Gastrocnemius medialis (tissue), 4 donors: ENCODE measurements at places on chromosomes 5 and 9.

- H3K36me3 ChIP-seq: no peaks in the 10 kb centered on the region
- DNase-seq: no peak
- peaks cover 22% of the 10 kb centered on the region for H3K4me1 ChIP-seq
- no peak overlapping the region for H3K4me3 ChIP-seq
- no peak overlapping the region for H3K27ac ChIP-seq
These were observed 48.5 kb downstream of the SIL1 start for GRCh38 chr5:139149477-139150199.

GRCh38 chr5:10355071-10355889, 1.8 kb downstream of the MARCHF6 start:
- peak overlapping the region; percentile 99 for H3K4me3 ChIP-seq
- peaks cover 50% of the 10 kb centered on the region for H3K4me1 ChIP-seq
- peak overlapping the region; percentile 100 for H3K27ac ChIP-seq

DNA sequence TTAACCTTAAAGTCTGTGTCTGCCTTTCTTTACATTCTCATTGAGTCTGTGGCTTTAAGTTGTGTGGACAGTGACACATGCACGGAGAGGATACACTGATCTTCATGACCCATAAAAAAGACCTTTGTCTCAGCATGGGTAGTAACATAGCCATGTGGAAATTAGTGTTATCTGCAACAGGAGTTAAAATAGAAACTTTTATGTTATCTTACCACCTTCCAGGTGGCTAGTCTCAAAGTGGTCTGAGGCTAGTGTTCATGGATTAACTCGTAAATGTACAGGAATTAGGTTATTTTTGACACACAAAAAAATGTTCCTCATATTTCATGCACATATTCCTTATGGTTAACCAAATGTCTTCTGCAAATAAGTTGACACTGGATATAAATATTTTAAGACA, 607.0 kb downstream of the ISL1 start:
- no peak overlapping the region for H3K27ac ChIP-seq
- no peak overlapping the region for H3K4me3 ChIP-seq
- DNase-seq: no peak
- H3K36me3 ChIP-seq: no peaks in the 10 kb centered on the region

- H3K36me3 ChIP-seq: no peaks in the 10 kb centered on the region
- no peak for DNase-seq
- H3K4me1 ChIP-seq: no peaks in the 10 kb centered on the region
- H3K27ac ChIP-seq: no peak overlapping the region
- H3K27me3 ChIP-seq: no peaks in the 10 kb centered on the region
- H3K4me3 ChIP-seq: no peak overlapping the region
These were observed 60.7 kb downstream of the NSD1 start for GRCh38 chr5:177194268-177194667.

DNA sequence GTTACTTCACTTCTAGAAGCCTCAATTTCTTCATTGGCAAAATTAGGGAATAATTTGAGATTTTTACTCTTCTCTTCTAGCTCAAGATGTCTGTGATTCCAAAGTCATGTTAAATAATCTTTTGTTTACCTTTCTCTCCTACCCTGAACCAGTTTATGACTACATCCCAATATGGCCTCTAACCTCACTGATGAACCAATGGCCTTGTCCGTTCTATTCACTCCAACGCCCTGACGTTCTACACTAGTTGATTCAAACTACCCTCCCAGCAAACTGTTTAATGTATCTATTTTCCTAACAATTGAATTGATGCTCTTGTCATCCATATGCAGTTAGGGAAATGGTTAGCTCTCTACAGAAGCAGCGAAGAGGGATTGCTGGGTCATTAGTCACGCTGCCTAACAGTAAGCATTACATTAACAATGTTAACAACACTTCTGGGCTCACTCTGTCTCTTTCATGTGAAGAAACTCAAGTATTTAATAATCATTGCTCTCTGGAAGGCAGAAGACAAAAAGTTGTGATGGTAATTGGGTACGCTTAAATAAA, 38.0 kb downstream of the RAPGEF1 start:
- H3K36me3 ChIP-seq: no peaks in the 10 kb centered on the region
- H3K27me3 ChIP-seq: no peaks in the 10 kb centered on the region
- peaks cover 60% of the 10 kb centered on the region for H3K4me1 ChIP-seq
- peak overlapping the region; percentile 74 for H3K27ac ChIP-seq

- peaks cover 21% of the 10 kb centered on the region for H3K4me1 ChIP-seq
- H3K27me3 ChIP-seq: peaks cover 10% of the 10 kb centered on the region
- H3K36me3 ChIP-seq: no peaks in the 10 kb centered on the region
- peak overlapping the region; percentile 69 for H3K27ac ChIP-seq
- H3K4me3 ChIP-seq: no peak overlapping the region
These were observed 73.7 kb downstream of the PCDH1 start for GRCh38 chr5:141804475-141804874.

- H3K36me3 ChIP-seq: no peaks in the 10 kb centered on the region
- H3K27me3 ChIP-seq: peaks cover 6% of the 10 kb centered on the region
- H3K4me1 ChIP-seq: no peaks in the 10 kb centered on the region
These were observed at the start of gene GAPT for GRCh38 chr5:58491216-58491892. Gene GAPT, plus strand, starts transcription at chr5:58491435. Its CDS starts 3,102 bp downstream, at chr5:58494537.

DNA sequence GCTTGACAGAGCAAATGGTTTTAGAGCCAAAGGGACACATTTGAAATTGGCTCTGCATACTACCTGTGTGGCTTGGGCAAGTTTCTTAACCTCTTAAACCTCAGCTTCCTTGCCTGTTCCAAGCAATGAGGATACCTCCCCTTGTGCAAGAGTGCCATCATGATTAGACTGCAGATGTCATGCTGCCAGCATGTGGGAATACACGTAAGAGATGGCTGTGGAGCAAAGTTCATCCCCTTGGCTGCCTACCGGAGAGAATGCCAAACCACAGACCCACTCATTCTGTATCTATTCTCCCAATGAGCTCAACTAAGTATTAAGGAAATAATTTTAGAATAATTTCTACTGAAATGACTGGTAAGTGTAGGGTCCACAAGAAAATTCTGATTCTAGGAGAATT, 101.3 kb downstream of the WDR41 start:
- no peaks in the 10 kb centered on the region for H3K36me3 ChIP-seq
- H3K4me1 ChIP-seq: no peaks in the 10 kb centered on the region
- DNase-seq: no peak
- no peak overlapping the region for H3K27ac ChIP-seq

- no peak for DNase-seq
- peaks cover 24% of the 10 kb centered on the region for H3K4me1 ChIP-seq
- H3K27ac ChIP-seq: no peak overlapping the region
- no peaks in the 10 kb centered on the region for H3K36me3 ChIP-seq
These were observed 4.2 kb downstream of the FPGS start for GRCh38 chr9:127806871-127807270.
